Left lobe of liver (tissue), 2 donors: ENCODE measurements at places on chromosomes 16 and 17. TPM values are rescaled to one million over a fixed set of nuclear protein-coding genes. Genes with fewer than 3 reads are reported as not detected.

RNF222 gene
- not detected for total RNA-seq

SOCS7 gene
- 6.4 TPM for total RNA-seq

KCNJ2 gene
- total RNA-seq = 0.50 TPM

HSF5 gene
- total RNA-seq = 0.18 TPM

AP2B1 gene
- total RNA-seq = 39.6 TPM

OR1E1 gene
- not detected for total RNA-seq

NOD2 gene
- total RNA-seq = 0.68 TPM

PSMD11 gene
- 49.1 TPM for total RNA-seq
